NCI-H187 (cell line): ENCODE measurements at places on chromosomes 13 and 19.

- no peak for DNase-seq
Observed at GRCh38 chr19:9936326-9937000, at the start of gene OLFM2. TSS of gene OLFM2 (minus strand) at chr19:9936515. CDS start at chr19:9936366, 149 bp downstream.

DNA sequence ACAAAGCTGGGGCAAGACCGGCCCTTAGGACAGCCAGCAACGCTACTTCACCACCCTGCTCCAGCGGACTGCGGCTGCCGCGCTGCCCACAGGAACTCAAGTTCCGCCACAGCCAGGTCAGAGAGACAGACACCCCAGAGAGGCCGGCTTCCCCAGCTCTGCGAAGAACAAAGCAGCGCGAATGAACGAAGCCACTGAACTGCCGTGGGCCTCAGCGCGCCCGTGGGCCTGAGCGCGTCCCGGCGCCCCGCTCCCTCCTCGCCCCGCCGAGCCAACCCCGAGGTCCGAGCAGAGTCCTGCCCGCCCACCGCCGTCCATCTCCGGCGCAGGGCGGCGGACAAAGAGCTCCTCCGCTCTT is 158.4 kb downstream of the RNF17 start:
- DNase-seq, result no peak

DNA sequence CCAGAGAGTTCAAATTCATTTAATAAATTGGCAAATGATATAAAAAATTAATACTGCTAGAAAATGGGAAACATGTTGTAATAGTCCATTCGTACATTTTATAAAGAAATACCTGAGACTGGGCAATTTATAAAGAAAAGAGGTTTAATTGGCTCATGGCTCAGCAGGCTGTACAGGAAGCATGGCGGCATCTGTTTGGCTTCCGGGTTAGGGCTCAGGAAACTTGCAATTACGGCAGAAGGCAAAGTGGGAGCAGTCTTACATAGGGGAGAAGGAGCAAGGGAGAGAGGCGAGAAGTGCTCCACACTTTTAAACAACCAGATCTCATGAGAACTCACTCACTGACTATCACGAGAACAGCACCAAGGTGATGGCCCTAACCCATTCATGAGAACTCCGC is 512.0 kb downstream of the DACH1 start:
- no peak for DNase-seq

DNA sequence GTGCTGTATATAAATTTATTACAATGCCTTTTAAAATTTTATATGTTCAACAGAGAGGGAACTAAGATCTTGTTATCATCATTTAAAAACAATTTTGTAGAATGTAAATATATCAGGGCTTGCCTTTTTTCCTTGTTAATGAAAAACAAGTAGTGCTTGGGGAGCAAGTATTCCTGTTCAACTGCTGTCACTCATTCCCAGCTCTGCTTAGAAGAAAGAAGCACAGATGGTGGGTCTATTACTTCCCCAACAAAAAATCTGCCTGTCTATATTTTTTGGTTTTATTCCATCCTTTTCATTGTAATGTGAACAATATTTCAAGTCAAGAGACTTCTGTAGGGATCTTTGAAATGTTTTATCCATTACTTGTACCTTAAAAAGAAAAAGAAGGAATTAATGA is 503.9 kb downstream of the GPC5 start:
- DNase-seq, result no peak

- no peak for DNase-seq
Observed at GRCh38 chr13:111202156-111202621, 87.1 kb downstream of the ARHGEF7 start.

DNA sequence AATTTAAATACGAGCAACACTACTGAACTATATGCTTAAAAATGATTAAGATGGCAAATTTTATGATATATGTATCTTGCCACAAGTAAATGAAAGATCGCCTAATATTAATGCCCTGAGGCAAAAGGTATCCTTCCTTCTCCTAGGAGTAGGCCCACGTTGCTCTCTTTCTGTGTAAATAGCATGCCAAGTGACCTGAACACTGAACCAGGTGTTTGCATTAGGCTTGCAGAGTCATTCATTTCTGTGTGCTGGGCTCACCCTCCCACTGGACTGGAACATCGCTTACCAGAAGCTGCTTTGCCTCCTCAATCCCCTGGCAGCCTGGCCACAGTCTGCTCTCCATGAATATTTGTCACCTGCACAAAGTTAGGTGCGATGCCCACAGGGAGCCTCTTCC is 83.3 kb upstream of the TNFSF11 start:
- no peak for DNase-seq

- no peak for DNase-seq
Observed at GRCh38 chr13:41458187-41458760, 924 bp downstream of the RGCC start.
